ENCODE measurements at places on chromosomes 3 and 15.

DNA sequence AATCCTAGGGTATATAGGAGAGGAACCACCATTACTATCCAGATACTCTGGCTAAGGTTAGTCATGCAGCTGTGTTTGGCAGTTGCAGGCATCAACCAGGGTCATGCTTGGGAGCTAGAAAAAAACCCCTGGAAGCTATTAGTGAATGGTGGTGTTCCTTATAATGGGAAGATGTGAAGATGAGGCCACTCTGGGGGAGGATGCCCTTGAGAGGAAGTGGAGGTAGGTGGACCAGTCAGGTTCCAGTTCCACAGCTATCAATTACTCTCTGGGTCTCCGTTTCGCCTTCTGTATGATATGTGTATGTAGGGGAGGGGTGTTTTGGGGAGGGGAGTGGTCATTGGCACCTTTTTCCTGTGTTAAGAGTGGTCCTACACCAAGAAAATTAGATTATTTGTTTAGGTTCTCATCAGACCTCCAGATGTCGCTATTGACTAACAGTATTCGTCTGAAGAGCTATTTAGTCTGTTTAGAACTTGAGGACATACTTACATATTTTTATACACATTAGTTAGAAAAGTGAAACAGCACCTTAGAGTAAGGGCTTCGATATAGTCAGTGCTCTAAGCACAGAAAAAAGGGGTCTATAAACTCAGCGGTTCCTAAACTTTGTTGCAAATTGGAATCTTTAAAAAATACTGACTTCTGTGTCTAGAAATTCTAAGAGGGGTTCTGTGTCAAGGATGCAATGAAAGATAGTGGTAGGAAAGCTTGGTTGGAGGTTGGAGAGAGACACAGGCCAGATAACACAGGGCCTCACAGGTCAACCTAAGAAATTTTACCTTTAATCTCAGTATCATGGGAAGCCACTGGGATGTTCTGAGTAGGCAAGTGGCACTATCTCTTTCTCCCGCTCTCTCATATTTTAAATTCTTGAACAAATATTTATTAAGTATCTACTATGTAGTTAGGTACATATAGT is 9.1 kb upstream of the HPS3 start:
- DNase-seq = peak; percentile 73

DNA sequence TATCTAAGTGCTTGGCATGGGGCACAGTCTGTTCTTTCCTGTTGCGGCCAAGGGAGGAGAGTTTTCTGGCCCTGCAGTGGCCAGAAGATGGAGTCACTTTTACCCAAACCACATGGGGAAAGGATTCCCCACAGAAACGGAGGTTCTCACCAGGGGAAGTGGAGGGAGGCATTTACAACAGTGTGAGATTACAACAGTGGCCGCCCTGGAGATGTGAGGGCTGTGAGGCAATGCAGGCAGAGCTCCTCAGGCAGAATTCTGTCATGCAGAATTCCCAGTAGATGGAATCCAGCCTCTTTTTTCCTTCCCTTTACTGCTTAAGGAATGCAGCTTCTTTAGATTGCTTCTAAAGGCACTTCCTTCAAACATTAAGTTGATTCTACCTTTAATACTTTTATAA is 83.1 kb downstream of the CACNA1D start:
- DNase-seq = no peak

DNA sequence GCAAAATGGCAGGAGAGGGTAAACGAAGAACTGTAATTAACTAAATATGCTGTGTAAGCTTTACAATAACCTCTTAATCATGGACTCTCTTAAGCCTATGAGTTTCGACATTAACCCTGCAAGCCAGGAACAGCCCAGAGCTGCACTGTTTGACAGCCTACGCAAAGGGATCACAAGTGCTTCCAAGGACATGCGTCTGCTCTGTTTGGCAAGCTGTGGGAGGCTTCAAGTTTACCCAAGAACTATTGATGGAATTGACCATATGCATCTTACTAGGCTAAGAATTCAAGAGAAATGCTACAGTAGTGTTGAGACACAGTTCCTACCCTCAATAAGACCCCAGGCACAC is 66.0 kb downstream of the PDZRN3 start:
- no peak for DNase-seq

GRCh38 chr3:177234121-177234520 is 36.8 kb upstream of the TBL1XR1 start:
- no peak for DNase-seq

DNA sequence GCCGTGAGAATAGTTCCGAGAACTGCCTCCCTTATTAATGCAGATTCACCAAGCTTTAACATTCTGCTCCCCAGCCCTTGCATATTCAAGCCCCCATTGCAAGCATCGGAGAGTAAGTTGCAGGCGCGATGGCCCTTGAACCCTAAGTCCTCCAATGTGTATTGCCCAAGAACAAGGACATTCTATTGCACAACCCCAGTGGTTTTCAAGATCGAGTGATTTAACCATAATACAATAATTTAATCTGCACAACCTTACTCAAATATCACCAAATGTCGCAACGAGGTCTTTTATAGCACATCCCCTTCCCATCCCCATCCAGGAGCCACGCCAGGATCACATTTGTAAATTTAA is 21.7 kb upstream of the PLXND1 start:
- DNase-seq = peak; percentile 80

GRCh38 chr15:36755341-36756000 is 176.0 kb downstream of the CDIN1 start:
- DNase-seq = no peak

- DNase-seq = no peak
Measured at GRCh38 chr15:32737304-32737703, 19.5 kb downstream of the GREM1 start.

DNA sequence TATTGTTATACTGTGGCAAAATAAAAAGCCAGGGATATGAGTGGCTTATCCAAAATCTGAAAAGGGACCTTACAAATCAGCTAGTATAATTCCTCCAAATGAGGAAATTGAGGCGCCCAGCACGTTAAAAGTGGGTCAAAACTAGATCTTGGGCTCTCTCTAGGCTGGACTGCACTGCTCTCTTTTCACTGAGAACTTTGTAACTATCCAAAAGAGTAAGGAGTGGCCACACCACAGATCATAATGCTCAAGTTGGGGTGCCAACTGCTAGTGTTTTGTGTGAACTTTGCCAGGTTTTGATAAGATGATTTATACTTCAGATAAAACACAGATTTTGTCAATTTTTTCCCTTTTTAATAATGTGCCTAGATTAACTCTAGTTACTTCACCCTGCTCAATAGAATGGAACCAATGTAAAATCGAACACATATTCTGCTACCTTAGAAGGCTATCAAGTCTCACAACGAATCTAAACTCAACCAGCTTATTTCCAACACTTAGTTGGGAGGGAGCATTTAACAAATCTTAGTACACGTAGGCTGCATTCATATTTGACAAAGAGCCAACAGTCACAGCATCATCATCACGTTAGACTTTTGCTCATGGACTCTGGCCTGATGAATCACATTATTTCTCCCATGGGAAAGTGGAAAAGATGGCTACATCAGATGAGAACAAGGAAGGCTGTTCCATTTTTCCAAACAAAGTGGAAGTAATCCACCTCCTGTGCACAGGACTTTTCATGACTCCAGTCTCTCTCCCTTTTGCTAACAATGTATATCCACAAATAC is 64.4 kb downstream of the ABI3BP start:
- DNase-seq = peak; percentile 74

- DNase-seq = no peak
Measured at GRCh38 chr3:168714609-168715240, 619.0 kb upstream of the GOLIM4 start.

- DNase-seq = peak; percentile 80
Measured at GRCh38 chr3:107913701-107914100, 177.1 kb downstream of the CD47 start.

- no peak for DNase-seq
Measured at GRCh38 chr3:141011997-141012262, 39.2 kb upstream of the SPSB4 start.

DNA sequence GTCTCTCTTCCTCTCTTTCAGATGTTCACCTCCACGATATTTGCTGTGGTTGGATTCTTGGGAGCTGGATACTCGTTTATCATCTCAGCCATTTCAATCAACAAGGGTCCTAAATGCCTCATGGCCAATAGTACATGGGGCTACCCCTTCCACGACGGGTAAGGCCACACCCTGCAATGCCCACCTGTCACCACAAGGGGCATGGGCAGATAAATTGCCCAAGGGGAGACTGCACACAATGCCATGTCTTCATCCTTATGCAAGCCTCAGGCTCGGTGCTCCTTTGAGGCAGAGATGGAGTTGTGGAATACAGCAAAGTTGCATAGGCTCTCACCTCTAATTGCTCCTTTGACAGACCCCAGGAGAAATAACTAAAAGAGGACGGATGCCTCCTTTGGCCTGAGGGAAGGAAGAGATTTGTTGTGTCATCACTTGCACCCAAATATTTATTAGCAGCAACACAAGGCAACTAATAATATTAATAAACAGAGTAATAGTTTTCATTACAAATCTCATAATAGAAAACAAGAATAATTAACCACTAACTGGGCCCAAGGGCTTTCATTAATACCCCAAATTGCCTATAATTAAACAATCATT is 13.2 kb downstream of the TM4SF4 start:
- DNase-seq = no peak

GRCh38 chr3:175065497-175065896 is 206.4 kb downstream of the NAALADL2 start:
- peak; percentile 19 for DNase-seq

DNA sequence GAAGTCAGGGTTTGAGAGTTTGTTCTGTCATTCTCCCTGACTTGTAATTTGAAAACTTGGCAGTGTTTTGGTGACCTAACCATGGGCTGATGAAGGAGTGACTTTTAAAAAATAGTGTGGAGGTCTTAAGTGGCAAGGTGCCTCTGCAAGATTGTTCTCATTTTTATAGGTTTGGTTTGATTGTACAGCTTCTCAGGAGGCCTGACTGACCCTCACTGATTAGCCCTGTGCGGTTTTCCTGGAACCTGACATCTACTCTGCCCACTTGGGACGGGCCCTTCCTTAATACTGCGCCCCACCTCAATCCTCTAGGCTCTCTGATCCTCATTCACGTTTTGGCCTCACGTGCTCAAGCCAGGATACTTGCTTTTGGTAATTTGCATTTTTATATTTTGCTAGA is 2.8 kb downstream of the UBE2E1 start:
- DNase-seq = no peak

DNA sequence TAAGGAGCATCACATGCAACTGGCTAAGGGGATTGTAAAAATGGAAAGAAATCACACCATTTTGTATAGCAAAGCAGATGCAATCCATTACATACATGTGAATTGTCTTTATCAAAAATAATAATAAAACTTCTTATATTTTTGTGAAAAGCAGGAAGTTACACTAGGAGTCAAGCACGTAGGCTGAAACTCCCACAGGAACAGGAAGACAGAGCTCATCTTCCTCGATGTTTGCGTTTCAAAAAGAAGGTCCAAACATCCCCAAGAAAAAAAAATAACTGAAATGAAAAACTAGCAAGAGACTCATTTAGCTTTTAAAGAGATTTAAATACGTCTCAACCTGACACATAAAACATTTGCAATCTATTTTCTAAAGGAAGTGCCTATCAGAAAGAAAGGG is 106.6 kb downstream of the TGFBR2 start:
- DNase-seq = no peak

GRCh38 chr3:48426401-48426909 is 3.4 kb downstream of the PLXNB1 start:
- DNase-seq = no peak

DNA sequence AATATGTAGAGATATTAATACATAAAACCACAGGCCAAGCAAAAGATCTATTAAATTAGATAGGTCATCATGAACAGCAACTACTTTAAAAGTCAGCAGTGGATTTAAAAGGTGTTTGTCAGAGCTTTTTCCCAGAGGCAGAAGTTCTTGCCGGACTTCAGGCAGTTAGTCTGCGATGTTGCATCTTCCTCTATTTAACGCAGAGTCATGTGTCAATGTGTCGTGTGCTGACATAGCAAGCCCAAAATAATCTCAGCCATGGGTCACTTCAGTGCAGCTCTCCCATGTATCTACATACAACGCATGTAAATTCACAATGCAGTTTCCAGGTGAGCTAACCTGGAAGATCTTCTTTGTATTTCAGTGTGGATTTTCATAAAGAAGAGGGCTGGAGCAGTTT is 8.0 kb upstream of the TMEM212 start:
- DNase-seq = no peak

GRCh38 chr3:64691051-64691450 is 3.3 kb upstream of the ADAMTS9 start:
- DNase-seq = peak; percentile 28
